ENCODE measurements at places on chromosomes 11 and 22. TPM values are rescaled to one million over a fixed set of nuclear protein-coding genes. Genes with fewer than 3 reads are reported as not detected.

DNA sequence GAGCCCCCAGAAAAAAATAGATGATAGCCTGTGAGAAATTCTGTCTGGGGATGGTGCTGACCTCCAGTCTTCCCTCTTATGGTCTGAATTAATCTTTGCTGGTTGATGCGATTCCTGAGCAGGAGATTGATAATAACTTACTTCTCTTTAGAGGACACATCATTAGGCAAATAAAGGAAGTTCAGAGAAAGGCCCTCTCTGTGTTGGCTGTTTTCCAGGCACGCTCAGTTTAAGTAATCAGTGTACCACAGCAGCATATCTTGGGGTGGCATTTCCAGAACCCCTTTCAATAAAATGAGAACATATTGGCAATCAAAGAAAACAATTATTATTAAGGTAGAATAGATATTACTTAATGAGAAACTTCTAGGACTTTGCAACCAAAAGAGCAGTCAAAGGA, 1129.3 kb upstream of the RAG2 start:
- no peak for DNase-seq

DNA sequence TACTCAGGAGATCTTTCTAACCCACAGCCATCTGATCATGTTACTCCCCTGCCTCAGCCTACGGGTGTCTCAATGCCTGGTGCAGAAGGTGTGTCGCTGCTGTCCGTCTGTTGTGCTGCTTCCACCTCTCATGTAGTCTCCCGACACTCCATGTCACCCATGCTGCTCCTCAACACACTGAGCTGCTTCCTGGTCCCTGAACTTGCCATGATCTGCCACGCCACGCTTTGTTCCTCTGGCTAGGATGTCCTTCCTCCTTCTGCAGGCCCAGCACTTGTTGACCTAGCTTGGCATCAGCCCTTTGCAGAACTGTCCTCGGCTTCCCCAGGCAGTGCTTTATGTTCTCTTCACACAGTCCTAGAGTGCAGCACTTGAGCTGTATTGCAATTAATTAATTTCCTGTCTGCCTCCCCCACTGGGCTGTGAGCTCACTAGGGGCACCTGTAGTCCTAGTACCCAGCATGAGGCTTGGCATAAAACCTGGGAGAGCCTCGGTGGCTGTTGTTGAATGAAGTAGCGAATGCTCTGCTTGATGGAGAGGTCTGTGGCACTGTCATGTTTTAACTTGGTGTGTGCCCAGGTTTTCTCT, 9.5 kb downstream of the GTPBP1 start:
- no peak for DNase-seq

DNA sequence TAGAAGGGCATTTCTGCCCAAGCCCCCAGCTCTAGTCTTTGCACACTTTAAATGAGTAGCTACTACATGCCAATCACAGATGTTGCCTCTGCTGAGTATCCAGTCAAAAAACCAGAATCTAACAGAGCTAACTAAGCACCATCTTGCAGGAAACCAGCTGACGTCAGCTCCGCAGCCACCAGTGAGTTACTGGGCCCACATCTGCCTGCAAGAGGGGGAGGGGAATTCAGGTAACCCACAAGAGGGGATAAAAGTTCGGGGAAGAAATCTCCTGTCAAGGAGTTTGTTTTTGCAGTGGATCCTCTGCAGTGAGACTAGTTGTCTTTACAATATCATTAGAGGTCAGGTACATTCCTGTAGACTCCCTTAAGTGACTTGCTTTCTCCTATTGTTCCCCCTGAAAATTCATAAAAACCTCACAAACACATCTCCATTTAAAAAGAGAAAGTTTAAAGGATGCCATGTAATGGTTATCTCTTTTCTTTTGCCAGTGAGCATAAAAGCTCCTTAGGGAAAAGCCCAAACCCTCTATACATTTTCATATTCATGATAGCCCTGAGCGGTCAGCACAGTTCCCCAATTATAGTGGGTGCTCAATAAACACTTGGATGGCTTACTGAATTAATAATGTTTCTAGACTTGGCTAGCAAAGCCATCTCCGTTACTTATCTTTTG, 9.3 kb downstream of the CD44 start:
- DNase-seq: no peak

Gene ANKRD49
- 11.7 TPM for total RNA-seq

GRCh38 chr11:33574331-33574730, 126.3 kb downstream of the C11orf91 start:
- DNase-seq: no peak

Gene MYRF
- total RNA-seq: 3.5 TPM

- DNase-seq: no peak
These were observed 56.8 kb downstream of the CD6 start for GRCh38 chr11:61028135-61028729.

DNA sequence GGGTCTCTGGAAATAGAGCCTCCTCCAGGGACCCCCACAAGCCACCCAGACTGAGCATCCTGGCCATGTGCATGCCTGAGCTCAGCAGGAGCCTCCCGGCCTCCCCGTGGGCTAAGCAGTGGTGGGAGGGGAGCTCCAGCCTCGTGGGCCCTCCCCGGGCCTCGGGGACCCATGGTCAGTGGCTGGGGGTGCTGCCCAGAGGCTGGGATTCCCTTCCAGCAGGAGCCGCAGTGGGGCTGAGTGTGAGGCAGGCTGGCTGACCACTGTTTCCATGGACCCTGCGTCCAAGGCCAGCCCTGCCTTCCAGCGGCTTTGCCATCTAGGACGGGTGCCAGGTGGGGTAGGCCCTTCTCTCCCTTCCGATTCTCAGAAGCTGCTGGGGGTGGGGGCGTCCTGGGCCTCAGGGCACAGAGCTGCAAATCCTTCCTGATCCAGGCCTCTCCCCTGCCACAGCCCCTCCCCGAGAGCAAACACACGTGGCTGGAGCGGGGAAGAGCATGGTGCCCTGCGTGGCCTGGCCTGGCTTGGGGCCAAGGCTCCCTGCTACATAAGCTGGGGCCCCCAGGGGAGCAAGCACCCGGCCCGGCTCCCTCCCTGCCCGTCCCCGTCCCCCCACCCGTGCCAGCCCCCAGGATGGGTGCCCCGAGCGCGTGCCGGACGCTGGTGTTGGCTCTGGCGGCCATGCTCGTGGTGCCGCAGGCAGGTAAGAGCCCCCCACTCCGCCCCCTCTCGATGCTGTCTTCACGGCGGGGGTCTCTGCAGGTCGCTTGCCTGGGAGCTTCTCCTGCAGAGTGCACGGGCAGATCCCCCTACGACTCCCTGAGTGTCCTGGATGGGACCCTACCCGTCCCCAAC, at the start of gene MUC5B:
Gene MUC5B (plus strand): TSS at position 576 of the 855 bp plus-strand sequence. CDS start 58 bp downstream, at position 634.
- no peak for DNase-seq

Gene ELMOD1
- total RNA-seq: 0.43 TPM

DNA sequence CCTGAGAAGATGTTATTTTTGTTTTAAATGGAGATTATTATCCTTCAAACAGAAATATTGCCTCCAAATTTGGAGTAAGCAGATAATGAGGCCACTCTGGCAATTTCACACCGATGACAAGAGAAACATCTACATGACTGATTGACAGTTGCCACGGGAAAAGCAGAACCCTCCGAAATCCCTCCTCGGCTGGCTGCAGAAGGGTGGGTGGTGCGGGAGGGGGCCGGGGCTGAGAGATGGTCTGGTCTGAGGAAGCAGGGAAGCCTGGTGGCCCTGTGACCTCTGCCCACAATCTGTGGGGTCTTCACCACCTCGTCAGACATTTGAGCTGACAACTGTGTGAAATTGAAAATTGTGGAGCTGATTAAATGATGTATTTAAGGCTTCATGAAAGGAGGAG, 503.2 kb downstream of the MN1 start:
- no peak for DNase-seq

DNA sequence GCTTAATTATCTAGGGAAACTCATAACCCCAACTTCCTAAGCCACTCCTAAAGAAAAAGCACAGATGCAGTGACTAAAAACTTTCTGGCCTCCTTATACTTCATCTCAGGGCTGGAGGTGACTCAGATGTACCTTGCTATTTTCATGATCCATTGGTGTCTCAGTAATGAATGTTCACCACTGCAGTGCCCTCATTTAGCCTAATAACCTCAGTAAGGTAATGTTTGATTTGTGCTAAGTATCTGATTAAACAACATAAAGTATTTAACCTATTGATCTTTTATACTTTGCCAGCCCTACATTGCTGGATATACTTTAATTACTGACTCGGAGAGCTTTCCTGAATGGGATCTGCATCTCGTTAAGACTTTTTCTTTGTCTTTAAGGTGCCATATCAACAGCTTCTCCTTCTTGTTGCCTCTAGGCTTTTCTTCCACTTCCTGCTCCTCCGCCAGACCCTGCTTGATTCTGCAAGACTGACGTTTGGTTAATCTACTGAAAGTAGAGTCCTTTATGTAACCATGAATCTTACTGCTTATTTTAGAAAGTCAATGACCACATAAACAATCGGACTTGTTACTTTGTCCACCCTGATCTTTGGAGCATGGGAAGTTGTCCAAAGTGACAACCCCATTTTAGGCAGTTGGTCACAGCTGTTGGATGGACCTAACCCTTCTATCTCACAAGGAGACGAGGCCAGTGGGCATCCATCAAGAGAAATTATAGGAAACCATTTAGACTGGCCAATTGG, 303.0 kb downstream of the ST3GAL4 start:
- DNase-seq: no peak

- DNase-seq: no peak
These were observed 21.1 kb upstream of the KLHL35 start for GRCh38 chr11:75453916-75454655.

Gene DKK3
- 17.6 TPM for total RNA-seq

GRCh38 chr22:40919446-40919845, 31.7 kb upstream of the RBX1 start:
- DNase-seq: no peak

GRCh38 chr11:78040691-78041379, 17.8 kb upstream of the KCTD14 start:
- no peak for DNase-seq

Gene TUG1
- 120 TPM for total RNA-seq

Gene UPB1
- not detected for total RNA-seq

DNA sequence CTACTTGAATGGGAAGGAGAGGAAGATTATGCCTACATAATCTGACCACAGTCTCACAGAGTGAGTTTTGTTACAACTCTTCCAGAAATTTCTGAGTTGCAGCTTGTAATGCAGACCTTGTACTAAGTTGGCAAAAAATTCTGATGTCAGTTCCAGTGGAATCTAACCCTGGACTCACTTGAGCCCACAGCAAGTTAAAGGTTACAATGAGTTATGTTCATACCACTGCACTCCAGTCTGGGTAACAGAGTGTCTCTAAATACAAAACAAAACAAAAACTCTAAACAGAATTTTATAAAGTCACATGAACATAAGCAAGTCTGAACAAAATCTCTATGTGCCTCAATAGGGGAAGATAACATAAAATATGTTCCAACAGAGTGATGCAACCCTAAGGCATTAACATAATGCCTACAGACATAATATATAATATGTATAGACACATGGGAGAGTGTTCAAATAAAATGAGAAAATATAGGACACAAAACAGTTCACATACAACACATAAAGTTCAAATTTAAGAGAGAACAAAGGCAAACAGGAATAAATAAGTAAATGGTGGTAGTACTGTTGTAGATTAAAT, 1.1 kb downstream of the GLYAT start:
- DNase-seq: no peak

DNA sequence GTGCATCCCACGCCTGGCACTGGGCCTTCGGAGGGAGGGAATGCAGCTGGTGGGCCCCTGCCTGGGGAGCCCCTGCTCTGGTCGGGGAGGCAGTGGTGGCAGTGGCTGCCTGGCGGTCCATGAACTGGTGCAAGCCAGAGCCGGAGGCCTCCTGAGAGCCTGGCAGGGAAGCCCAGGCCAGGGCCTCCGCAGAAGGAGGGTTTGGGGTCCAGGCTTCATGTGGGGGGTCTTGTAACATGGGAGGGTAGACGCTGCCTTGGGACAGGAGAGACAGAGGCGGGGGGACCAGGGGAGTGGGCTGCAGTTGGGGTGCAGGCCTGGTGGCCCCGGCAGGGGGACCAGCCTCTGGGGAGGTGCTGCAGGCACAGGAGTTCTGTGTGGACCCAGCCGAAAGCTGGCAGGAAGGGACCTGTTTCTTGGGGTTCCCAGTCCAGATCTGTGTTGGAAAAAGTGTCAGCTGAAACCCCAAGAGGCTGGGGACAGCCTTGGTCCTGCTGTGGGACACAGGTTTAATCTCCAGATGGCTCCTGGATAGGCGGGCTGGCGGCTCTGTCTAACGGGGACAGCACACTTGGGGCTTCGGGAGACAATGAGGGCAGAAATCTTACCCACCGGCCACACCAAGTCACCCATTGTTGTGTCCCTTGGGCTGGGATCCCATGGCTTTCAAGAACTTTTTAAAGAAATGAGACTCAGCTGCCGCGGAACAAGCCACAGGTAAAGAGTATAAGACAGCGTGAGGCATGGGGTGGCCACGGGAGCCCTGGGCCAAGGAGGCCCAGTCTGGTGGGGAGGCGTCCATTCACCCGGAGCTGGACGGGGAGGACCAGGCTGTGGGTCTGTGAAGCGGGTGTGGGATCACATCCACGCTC, 73.5 kb downstream of the KCNQ1 start:
- DNase-seq: no peak

Gene MADD
- 56.2 TPM for total RNA-seq

Gene GAS2L1
- total RNA-seq: 8.9 TPM

Gene POU2F3
- total RNA-seq: not detected

DNA sequence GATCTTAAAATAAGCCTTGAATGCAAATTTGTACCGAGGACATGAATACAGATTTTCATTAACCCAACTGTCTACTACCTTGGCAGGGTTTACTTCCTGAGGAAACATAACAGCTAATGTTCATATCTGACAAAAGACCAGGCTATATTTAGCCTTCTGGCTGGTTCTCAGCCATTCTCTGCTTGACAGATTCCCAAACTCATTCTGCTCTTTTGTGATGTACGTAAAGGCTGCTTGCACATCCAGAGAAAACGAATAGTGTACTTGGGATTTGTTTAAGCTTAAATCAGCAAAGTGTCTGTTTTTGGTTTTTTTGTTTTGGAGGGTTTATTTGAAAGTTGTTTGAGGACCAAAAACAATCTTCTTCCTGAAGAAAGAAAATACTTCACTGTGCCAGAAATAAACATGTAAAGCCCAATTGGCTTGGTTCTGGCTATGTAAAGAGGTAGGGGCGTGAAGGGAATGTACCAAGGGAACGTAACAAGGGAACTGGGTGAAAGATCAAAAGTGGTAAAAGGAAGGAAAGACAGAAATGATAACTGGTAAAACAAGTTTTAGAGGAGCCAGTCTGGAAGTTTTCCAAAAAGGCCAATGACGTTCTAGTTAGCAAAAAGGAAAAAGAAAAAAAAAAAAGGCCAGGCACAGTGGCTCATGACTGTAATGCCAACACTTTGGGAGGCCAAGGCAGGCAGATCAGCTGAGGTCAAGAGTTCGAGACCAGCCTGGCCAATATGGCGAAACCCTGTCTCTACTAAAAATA, 21.4 kb upstream of the CRTAM start:
- DNase-seq: no peak

Gene CALCB
- total RNA-seq: not detected

DNA sequence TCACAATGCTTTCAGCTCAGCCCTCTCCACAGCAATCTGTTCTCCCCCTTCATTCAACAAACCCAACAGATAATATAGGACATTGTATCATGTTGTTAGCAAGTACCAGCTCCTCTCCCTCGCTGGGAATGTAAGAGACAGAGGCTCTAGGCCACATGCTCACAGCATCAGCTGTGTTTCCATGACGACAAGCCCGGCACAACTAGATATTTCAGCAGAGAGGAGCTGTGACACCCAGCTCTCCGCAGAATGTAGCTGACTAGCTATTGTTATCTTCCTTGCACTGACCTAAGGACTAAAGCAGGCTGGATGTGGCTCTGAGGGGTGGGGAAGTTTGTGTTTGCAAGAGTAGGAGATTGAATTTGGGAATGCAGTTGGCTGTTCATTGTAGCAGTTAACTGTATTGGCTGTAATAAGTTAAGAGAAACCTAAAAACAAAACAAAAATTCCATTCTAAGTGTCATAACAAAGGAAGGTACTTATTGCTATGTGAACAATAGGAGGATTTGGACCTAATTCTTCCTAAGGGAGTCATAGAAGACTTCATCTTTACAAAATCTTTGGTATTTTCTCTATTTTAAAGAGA, 28.0 kb upstream of the RRAS2 start:
- peak; percentile 53 for DNase-seq

Data from neural crest cell (in vitro differentiated cells).